ENCODE measurements at places on chromosomes 1 and 21. TPM values are rescaled to one million over a fixed set of nuclear protein-coding genes. Genes with fewer than 3 reads are reported as not detected.

DNA sequence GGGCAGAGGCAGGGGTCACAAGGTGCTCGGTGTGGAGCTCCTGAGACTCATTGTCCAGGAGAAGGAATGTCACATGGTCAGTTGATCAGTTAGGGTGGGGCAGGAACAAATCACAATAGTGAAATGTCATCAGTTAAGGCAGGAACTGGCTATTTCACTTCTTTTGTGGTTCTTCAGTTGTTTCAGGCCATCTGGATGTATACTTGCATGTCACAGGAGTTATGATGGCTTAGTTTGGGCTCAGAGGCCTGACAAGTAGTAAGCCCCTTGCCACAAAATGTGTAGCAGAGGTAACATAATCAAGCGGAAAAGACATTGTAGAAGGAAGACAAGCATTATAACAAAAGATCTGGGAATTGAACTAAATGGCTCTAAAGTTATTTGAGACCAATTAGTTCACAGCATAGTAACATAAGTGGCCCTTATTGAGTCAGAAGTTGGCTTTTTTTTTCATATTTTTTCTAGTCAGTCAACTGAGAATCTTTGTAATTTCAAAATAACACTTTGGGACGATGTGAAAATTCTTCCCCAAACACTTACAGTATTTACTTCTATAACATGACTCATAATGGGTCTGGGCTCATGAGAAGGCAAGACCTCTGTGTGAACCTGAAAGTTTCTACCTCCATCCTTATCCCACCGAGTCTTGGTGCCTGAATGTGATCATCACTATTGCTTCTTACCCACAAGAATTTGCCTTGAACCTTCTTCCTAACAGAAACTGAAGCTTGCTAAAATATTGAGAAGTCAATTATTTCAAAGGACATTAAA is 137.0 kb upstream of the DPT start:
- DNase-seq, result no peak
- no peaks in the 10 kb centered on the region for H3K36me3 ChIP-seq
- no peak overlapping the region for H3K4me3 ChIP-seq
- no peaks in the 10 kb centered on the region for H3K27me3 ChIP-seq
- H3K4me1 ChIP-seq, result no peaks in the 10 kb centered on the region

- H3K27me3 ChIP-seq, result no peaks in the 10 kb centered on the region
- no peak overlapping the region for H3K27ac ChIP-seq
- no peak overlapping the region for H3K4me3 ChIP-seq
- H3K4me1 ChIP-seq, result peaks cover 7% of the 10 kb centered on the region
Observed at GRCh38 chr1:230572121-230573105, 69.9 kb upstream of the COG2 start.

DNA sequence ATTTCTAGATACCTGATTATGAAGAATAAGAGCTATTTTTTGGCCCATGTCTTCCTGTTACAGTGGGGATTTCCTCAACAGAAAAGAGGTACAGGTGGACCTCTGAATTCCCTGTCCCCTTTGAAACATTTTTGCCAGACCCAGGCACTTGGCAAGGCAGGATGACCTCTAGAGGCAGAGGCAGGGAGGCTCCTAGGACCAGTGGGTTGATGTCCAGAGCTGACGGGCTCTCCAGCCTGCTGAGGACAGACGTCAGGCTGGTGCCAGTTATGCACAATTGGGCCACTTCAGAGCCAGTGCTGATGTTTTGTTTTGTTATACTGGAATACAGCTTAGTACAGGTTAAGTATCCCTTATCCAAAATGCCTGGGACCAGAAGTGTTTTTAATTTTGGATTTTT is 18.5 kb upstream of the A3GALT2 start:
- peaks cover 100% of the 10 kb centered on the region for H3K4me1 ChIP-seq
- H3K4me3 ChIP-seq, result peak overlapping the region; percentile 54
- no peak for DNase-seq
- no peaks in the 10 kb centered on the region for H3K27me3 ChIP-seq

DNA sequence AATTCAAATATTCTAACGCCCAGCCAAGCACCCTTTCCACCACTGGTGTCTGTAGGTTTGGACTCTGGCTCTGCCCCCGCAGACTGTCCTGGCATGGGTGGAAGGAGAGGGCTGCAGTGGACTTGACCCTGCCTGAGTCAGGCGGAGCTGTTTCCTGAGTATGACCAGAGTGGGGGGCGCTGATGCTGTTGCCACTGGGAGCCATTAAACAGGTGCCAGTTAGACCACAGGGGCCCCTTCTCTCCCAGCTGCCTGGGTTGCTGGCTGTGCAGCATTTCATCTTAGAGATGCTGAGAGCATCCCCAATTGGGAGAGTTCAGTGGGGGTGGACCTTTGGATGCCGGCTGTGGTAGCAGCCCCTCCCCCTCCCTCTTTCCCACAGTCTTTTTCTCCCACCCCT is 539.5 kb downstream of the MATN1 start:
- no peaks in the 10 kb centered on the region for H3K4me1 ChIP-seq
- H3K27ac ChIP-seq, result no peak overlapping the region

- H3K27ac ChIP-seq, result no peak overlapping the region
- H3K4me3 ChIP-seq, result no peak overlapping the region
- no peaks in the 10 kb centered on the region for H3K4me1 ChIP-seq
- DNase-seq, result no peak
- no peaks in the 10 kb centered on the region for H3K27me3 ChIP-seq
Observed at GRCh38 chr1:214303141-214303930, 22.4 kb downstream of the SMYD2 start.

- DNase-seq, result no peak
- H3K27me3 ChIP-seq, result no peaks in the 10 kb centered on the region
- peaks cover 9% of the 10 kb centered on the region for H3K4me1 ChIP-seq
- no peak overlapping the region for H3K27ac ChIP-seq
- no peak overlapping the region for H3K4me3 ChIP-seq
Observed at GRCh38 chr1:21633992-21634805, 35.0 kb downstream of the RAP1GAP start.

GRCh38 chr1:164787834-164788231 is 228.8 kb downstream of the PBX1 start:
- DNase-seq, result no peak
- H3K4me3 ChIP-seq, result no peak overlapping the region
- peak overlapping the region; percentile 85 for H3K27ac ChIP-seq
- peaks cover 6% of the 10 kb centered on the region for H3K36me3 ChIP-seq

DNA sequence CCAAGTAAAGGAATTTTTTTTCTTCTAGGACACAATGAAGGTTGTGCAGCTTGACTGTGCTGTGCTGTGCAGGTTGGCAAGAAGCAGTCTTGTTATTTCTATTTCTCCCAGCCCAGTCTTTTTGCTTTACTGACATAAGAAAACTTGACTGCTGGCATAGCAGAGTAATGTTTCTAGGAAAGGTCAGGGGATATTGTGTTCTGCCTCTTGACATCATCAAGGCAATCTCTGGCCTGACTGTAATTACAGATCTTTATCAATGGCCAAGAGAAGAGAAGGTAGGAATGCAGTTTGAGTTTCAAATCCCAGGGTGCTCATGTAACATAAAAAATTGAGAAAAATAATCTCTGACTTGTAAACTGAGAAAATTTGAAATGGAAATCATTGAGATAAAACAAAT is 226.3 kb upstream of the ADGRL4 start:
- no peak overlapping the region for H3K27ac ChIP-seq
- H3K36me3 ChIP-seq, result no peaks in the 10 kb centered on the region
- no peak overlapping the region for H3K4me3 ChIP-seq
- H3K4me1 ChIP-seq, result no peaks in the 10 kb centered on the region
- no peak for DNase-seq

- H3K27me3 ChIP-seq, result no peaks in the 10 kb centered on the region
- no peak for DNase-seq
- no peaks in the 10 kb centered on the region for H3K4me1 ChIP-seq
- no peak overlapping the region for H3K27ac ChIP-seq
Observed at GRCh38 chr1:15719381-15720120, 16.5 kb upstream of the SLC25A34 start.

- no peak for DNase-seq
- H3K36me3 ChIP-seq, result no peaks in the 10 kb centered on the region
- H3K27me3 ChIP-seq, result no peaks in the 10 kb centered on the region
- H3K27ac ChIP-seq, result no peak overlapping the region
- no peaks in the 10 kb centered on the region for H3K4me1 ChIP-seq
- H3K4me3 ChIP-seq, result no peak overlapping the region
Observed at GRCh38 chr1:219710529-219711194, 97.8 kb upstream of the ZC3H11B start.

- no peak for DNase-seq
- no peaks in the 10 kb centered on the region for H3K4me1 ChIP-seq
- no peaks in the 10 kb centered on the region for H3K27me3 ChIP-seq
- no peaks in the 10 kb centered on the region for H3K36me3 ChIP-seq
- H3K4me3 ChIP-seq, result no peak overlapping the region
Observed at GRCh38 chr1:50271968-50272578, 151.2 kb downstream of the DMRTA2 start.

DNA sequence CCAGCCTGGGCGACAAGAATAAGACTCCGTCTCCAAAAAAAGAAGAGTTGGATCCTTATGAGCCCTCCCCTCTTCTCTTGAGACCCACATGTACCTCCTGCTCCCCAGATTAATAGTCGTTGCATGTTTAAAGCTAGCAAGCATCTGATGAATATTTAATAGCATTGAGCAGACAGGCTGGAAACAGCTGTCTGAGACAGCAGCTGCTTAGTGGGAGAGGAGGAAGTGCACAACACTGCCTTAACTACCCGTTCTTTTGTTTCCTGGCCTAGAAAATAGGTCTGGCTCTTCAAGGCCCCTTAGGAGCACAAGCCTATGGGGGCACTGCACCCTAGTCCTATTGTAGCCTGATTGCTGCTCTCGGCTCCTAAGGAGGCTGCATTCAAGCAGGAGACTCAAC is 17.3 kb upstream of the TMEM39B start:
- no peaks in the 10 kb centered on the region for H3K4me1 ChIP-seq
- no peaks in the 10 kb centered on the region for H3K27me3 ChIP-seq
- peaks cover 21% of the 10 kb centered on the region for H3K36me3 ChIP-seq
- no peak for DNase-seq

DNA sequence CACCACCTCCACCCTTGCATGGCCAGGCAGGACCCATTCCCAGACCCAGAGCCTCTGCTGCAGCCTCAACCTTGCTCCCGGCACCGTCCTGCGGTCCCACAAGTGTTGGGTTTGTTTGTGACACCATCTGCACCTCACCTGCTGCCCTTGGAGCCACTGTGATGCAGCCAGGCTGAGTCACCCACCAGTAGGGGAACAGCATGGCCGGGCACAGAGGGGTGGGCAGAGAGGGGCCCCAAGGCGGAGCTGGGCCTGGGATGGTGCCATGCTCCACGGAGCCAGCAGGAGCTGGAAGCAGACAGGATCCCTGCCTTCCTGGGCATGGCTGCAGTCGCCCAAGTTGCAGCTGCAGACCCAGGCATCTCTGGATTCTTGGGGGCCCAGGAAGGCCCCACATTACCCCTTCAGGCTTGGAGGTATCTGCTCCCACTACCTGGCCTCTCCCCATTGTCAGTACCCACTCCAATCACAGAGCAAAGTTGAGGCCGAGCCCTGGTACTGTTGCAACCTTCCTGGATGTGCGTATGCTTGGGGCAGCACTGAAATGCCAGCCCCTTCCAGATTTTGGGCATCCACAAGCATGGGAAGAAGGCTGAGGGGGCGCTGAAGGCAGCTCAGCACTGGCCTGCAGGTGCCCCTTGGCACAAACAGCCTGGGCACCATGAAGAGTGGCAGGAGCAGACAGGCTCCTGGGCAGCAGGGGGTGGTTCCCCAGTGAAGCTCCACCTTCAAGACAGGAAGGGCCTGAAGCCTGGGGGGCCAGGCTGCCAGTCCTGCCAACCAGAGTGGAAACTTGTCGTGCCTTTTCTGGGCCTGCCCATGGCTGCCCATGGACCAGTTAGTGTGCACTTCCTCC is 172.8 kb downstream of the MATN1 start:
- no peak overlapping the region for H3K27ac ChIP-seq
- H3K4me1 ChIP-seq, result no peaks in the 10 kb centered on the region
- H3K27me3 ChIP-seq, result no peaks in the 10 kb centered on the region
- H3K4me3 ChIP-seq, result no peak overlapping the region

DNA sequence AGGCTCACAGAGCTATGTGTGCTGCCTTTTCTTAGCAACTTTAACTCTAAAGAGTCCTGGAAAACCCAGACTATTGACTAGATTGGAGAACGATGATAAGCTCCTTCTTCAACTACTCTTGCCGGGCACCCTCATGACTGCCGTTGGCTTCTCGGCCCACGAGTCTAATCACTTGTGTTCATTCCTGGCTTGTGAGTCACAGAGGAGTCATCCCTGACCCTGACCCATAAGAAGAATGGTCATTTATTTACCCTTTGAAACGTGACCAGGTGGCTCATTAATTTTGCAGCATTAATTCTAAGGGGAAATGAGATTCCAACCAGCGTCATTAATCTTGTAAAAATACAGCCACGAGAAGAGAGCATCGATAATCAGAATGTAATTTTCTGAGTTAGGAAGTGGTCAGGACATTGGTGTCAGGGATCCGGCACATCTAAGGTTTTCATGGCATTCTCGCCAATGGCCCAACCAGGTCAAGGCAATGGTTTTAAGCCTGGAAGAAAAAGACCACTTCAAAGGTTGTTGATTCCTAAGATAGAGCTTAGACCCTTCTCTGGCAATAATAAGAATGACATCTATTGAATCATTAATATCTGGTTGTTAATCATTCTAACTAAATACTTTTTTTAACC is 183.6 kb upstream of the RUNX1 start:
- H3K27ac ChIP-seq, result no peak overlapping the region
- H3K4me1 ChIP-seq, result no peaks in the 10 kb centered on the region
- H3K36me3 ChIP-seq, result no peaks in the 10 kb centered on the region
- H3K27me3 ChIP-seq, result no peaks in the 10 kb centered on the region
- DNase-seq, result no peak
- H3K4me3 ChIP-seq, result no peak overlapping the region

DNA sequence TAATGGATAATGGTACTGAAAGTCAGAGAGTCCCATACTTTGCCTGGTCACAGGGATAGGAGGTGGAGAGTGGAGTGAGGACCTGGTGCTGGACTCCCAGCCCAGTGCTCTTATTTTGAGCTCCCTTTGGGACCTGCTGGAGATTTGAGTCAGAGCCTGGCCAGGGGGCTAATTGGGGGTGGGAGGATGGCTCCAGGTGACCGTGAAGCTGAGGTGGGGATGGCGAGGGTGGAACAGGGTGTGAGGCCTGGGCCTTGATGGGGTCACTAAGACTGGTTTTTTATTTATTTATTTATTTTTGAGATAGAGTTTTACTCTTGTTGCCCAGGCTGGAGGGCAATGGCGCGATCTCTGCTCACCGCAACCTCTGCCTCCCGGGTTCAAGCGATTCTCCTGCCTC is 17.8 kb downstream of the AMPD2 start:
- no peaks in the 10 kb centered on the region for H3K36me3 ChIP-seq
- H3K4me1 ChIP-seq, result no peaks in the 10 kb centered on the region
- H3K4me3 ChIP-seq, result no peak overlapping the region
- no peaks in the 10 kb centered on the region for H3K27me3 ChIP-seq
- no peak for DNase-seq

- no peak overlapping the region for H3K27ac ChIP-seq
- H3K4me1 ChIP-seq, result no peaks in the 10 kb centered on the region
- H3K36me3 ChIP-seq, result no peaks in the 10 kb centered on the region
- no peak for DNase-seq
- H3K4me3 ChIP-seq, result no peak overlapping the region
- no peaks in the 10 kb centered on the region for H3K27me3 ChIP-seq
Observed at GRCh38 chr1:228020686-228021354, 14.0 kb downstream of the WNT3A start.

GRCh38 chr1:185774394-185774793 is 40.2 kb downstream of the HMCN1 start:
- no peaks in the 10 kb centered on the region for H3K36me3 ChIP-seq
- no peaks in the 10 kb centered on the region for H3K4me1 ChIP-seq
- DNase-seq, result no peak
- no peak overlapping the region for H3K4me3 ChIP-seq

GRCh38 chr1:1080122-1080757 is 6.1 kb upstream of the RNF223 start:
- H3K27me3 ChIP-seq, result no peaks in the 10 kb centered on the region
- no peaks in the 10 kb centered on the region for H3K36me3 ChIP-seq
- no peak for DNase-seq

The CCDC181 gene
- not detected for total RNA-seq

The RNU1-3 gene
- total RNA-seq, result under 0.01 TPM

The FMO2 gene
- 53.4 TPM for total RNA-seq

The FCER1A gene
- not detected for total RNA-seq
